GM04504 (cell line): ENCODE measurements at places on chromosomes 4 and X.

- DNase-seq: no peak
Measured at GRCh38 chrX:41391606-41392005, 55.5 kb upstream of the NYX start.

DNA sequence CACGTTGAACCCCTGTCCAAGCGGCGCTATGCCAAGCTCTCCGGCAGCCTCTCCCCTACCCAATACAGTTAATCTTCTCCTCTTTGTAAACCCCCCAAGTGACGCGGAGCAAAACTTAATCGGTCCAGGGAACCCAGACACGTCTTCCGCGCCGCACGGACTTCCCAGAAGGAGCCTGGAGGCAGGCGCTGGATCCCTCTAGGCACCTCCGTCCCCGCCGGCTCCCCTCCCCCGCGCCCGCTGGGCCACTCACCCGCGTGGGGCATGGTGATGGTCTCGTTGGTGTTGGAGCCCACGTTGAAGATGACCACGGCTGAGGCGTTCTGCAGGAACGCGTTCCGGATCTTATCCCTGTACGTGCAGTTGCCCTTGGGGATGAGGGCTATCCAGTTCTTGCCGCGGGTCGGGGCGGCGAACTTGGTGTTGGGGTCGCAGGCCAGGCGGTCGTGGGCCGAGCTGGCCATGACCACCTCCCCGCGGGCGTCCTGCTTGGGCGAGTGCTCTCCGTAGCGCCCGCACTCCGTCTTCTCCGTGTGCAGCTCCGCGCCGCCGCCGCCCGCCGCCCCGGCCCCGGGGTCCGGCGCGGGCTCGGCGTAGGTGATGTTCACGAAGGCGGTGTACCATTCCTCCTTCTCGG lies 1.1 kb downstream of the RNF150 start:
- DNase-seq: no peak

GRCh38 chrX:78957768-78958130 lies 12.6 kb downstream of the P2RY10 start:
- no peak for DNase-seq

GRCh38 chr4:183831026-183831446 lies 74.1 kb upstream of the STOX2 start:
- no peak for DNase-seq

GRCh38 chr4:109662771-109663170 lies 40.5 kb downstream of the CASP6 start:
- DNase-seq: no peak

DNA sequence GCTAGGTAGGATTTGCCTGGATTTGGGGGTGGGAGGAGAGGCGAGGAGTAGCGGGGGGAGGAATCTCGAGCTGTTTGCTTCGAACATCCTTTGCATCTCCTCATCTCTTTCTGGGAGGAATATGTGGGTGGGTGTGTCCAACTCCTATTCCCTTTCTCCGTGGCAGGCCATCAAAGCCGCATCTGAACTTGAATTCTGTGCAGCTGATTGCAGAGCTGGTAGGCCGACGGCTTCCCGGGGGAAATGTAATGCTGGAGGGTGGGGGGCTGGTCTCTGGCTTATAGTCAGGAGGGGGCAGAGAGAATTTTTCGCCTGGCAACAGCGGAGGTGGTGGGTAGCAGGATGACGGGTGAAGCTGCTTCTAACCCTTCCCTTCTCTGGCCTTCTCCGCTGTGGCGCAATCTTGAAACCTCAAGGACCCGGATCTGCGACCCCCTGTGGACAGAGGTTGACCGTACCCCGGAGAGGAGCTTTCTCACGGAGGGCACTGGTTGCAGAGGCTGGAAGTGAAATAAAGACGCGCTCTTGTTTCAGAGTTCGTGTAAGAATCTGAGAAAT lies 628 bp downstream of the ZCCHC12 start:
- DNase-seq: no peak
